Stimulated activated CD4-positive, alpha-beta T cell treated with anti-CD3 and anti-CD28 coated beads, Interleukin-1b, Interleukin-23, amount 100 ng/mL, for 1 hour (primary cell): ENCODE measurements at places on chromosomes 2 and 18.

GRCh38 chr2:187971893-187972292, 319.8 kb upstream of the GULP1 start:
- DNase-seq: no peak

- no peak for DNase-seq
These were observed 251.9 kb upstream of the RAB12 start for GRCh38 chr18:8357320-8357719.

DNA sequence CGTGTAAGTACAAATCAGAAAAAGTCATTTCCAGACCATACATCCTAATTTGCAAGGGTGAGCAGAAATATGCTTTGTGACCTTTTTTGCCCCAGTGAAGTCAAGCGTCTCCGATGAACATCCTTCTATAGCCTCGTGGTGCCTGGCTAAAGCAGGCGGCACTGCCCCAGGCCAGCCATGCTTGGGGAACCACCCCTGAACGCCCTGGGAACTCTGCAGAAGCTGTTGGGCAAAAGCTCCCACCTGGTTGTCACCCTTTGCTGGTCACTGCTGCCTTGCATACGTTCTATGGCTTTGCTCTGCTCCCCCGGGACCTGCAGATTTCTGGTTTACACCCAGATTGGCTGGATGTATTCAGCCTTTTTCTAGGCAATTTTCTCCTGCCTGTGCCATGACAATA, 256.4 kb downstream of the SS18 start:
- no peak for DNase-seq

DNA sequence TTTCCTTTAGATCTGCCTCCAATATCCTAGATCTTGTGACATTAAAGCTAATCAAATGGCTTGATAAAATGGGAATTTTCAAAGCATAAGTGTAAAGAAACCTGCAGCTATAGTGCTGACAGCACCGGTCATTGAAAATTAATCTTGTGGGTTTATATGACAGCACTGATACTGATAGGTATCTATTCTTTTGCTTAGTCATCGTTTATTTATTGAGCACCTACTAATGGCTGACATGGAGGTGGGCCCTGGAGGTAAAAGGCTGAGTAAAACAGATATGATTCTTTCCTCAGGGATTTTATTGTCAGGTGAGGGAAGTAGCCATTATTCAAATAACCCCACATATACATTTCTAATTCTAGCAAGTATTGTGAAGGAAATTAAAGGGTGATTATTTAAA, 282.5 kb downstream of the LRRTM1 start:
- DNase-seq: no peak

GRCh38 chr2:134865067-134865787, 26.8 kb downstream of the ACMSD start:
- DNase-seq: no peak

DNA sequence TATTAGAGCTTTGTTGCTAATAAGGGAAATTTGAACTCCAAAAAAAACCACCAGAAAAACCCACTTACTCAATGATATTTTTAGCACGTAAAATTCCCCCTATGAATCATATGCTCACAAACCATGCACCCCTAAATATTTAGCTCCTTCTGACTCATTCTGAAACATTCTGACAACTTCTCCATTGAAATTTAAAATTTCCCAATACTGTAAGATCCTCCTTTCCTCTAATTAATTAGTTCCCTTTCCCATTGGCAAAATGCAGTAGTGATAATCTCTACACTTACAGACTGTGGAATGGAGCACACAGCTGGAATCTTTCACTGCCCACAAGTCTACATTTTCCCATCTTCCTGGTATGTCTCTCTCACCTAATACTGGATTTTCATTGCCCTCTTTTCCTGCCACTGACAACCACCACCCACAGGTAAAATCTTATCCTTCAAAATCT, 215.8 kb upstream of the ACVR2A start:
- no peak for DNase-seq

- DNase-seq: no peak
These were observed 42.9 kb downstream of the DOK1 start for GRCh38 chr2:74597410-74597809.

DNA sequence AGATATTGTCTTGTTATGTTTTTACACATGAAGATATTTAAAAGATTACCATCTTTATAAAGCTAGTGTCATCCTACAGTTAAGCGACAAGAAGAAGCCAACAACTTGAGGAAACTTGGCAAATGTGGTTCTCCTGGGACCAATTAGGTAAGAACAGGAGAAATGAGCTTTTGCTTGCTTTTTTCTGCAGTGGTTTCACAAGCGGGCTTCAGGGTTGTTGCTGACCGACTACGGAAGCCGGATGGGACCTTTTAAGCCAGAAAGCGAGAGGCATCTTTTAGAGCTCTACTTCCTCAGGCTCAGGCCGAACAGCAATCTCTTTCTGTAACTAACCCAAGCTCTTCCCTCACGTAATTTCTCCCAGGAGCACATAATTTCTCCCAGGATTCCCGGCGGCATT, 256.5 kb downstream of the CNTNAP5 start:
- no peak for DNase-seq

GRCh38 chr2:19488009-19488691, 129.7 kb upstream of the OSR1 start:
- DNase-seq: no peak

GRCh38 chr2:170842785-170843184, 26.1 kb downstream of the GAD1 start:
- DNase-seq: no peak

GRCh38 chr2:221753401-221753800, 181.3 kb upstream of the EPHA4 start:
- no peak for DNase-seq

DNA sequence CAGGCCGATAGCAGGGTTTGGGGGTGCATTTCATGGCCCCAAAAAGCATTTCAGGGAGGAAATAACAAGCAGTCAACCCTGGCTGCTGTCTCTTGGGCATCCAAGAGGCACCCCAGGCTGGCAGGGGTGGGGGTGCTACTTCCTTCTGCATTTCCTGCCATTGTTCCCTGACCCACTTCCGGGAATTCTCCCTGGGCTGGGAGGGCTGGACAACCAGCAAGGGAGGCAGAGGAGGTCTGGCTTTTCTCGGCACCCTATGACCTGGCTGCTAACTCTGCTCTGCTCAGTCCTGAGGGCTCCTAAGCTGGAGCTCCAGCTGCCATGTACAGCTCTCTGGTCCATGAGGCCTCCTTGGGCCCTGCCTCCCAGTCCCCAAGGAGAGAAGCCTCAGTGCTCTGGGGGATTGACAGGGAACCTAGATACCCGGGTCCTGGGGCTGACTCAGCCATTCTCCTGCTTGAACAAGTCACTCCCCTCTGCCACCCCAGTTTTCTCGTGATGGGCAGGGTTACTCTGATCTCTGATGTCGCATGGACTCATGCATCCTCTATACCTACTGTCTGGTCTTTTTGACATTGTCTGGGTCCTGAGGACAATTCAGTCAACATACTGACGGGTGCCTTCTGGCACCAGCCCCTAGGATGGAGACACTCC, 47.2 kb downstream of the DYSF start:
- no peak for DNase-seq

- no peak for DNase-seq
These were observed 90.5 kb upstream of the MYO3B start for GRCh38 chr2:170087413-170087793.

GRCh38 chr2:237968048-237968862, 1.4 kb downstream of the UBE2F start:
- no peak for DNase-seq

- no peak for DNase-seq
These were observed 41.4 kb downstream of the STEAP3 start for GRCh38 chr2:119264781-119265692.

DNA sequence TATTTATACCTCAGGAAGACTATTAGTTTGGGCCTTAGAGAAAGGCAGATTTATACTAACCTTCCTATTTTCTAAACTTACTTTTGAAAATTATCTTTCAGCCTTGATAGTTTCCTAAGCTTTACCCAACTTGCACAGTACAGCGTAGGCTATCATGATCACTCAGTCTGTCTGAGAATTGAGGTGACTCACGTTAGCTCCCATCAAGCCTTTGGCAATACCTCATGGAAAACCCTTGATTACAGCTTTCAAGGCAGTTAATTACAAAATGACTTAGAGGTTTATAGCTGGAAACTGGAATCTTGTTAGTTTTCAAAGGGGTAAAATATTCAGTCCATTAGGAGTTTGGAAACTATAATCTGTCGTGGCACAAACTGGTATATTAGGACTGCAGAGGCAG, 26.4 kb upstream of the ARMC9 start:
- no peak for DNase-seq

GRCh38 chr2:33605056-33605455, 6.0 kb upstream of the FAM98A start:
- no peak for DNase-seq
